ENCODE measurements at places on chromosomes 6 and 20.
A peak's percentile ranks its signal among the peaks of the same experiment; 100 is the strongest.

DNA sequence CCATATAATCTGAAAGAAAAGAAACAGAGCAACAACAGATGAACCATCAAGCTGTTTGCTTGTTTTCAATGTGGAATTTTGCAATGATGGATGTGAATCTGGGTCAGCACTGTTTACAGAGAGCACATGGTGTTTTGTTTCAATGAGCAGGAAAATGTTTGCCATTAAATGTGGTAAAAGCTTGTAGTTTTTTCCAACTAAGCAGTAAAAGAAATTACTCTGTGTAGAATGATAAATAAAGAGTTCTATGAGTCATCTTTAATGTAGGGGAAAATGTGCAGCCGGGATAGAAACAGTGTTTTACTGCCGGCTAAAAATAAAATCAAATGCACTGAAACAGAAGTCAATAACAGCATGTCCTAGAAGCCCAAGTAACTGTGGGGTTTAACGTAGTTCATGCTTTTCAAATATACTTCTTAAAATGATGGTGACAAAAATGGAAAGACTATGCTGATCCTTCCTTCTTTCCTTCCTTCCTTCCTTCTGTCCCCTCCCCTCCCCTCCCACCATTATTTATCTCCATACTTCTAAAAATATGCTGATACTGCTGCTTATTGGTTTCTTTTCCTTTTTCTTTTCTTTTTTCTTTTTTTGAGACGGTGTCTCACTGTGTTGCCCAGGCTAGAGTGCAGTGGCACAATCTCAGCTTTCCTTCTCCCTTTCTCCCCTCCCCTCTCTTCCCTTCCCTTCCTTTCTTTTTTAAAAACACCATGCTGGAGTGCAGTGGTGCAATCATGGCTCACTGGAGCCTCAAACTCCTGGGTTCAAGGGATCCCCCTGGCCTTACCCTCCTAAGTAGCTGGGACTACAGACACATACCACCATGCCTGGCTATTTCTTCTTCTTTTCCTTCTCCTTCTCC is 6.3 kb upstream of the NAA20 start:
- peak; percentile 49 for ATAC-seq

DNA sequence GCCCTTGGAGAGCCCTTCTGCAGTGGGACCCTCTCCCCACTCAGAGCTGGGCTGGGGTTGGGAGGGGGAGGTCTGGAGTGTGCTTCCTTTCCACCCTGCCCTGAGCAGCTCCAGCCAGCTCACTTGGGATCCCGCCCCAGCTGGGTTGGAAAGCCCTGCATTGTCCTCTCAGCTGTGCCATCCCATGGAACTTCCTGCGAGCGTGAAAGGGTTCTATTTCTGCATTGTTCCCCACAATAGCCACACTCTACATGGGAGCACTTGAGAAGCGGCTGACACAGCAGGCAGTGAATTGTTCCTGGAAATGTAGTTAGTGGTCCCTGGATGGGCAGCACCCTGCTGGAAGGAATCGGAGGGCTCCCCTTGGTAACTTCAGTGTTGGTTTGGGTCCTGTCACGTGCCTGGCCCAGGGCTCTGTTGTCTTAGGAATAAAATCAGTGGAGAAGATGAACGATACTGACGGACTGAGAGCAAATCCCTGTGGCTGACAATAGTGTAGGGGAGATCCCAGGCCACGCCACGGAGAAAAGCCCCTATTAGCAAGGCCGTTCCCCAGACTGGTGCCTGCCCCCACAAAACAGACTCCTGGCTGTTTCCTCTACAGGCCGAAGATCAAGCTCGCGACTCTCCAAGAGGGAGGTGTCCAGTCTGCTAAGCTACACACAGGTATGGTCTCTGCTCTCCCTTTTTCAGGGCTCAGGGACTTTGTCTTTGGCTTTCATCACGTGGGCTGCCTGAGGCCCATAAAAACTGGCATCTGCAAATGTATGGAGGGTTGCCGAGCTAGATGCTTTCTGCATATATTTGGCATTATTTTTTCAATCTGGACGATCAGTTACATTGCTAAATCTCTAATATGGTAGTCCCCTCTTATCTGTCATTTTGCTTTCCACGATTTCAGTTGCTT is 18.8 kb downstream of the DNMT3B start:
- ATAC-seq, result no peak

- ATAC-seq, result peak; percentile 31
Measured at GRCh38 chr6:79614326-79615305, 16.5 kb upstream of the SH3BGRL2 start.

DNA sequence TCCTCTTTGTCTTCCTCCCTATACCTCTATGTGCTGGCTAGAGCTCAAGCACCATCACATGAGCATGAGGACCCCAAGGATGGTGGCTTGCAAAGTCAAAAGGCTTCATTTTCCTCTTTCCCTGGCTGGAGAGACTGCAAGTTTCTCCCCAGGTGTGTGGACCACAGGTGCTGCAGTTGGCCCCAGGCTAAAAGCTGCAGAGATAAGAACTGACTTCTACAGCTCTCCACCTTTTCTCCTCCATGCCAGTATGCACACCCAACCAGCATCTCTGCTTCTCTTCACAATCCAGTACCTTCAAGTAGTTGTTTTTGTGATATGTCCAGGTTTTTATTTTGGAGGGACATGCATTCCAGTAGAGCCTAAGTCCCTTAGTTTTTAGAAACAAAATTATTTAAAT is 29.1 kb downstream of the PRKN start:
- no peak for ATAC-seq

GRCh38 chr6:75118925-75119515 is 86.8 kb downstream of the COL12A1 start:
- no peak for ATAC-seq

DNA sequence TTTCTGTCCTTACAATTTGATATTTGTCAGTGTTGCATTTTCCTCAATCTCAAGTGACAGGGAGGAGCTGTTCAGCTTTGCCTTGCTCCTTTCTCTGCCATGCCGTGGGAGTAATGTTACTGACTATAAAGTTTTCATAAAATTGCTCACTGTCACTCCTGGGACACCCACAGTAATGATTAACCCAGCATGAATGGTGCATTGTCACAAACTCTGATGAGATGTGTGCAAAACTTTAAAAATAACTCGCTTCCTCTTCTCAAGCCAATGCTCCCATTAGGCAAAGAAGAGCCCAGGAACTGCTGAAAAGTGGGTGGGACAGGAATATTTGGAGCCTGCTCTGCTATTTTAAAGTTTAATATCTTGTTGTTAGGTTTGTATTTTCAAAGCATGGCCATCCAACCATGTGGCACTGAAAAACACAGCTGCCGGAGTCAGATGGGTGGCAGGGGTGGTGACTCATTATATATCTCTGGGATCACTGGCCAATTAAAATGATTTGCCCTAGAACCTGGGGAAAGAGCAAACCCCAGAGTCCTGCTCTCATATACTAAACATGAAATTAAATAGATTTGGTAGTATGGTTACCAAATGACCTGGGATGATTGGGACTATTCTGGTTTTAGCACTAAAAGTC is 260.1 kb downstream of the BTBD3 start:
- no peak for ATAC-seq
